ENCODE measurements at places on chromosomes 5 and 9.

- no peak for DNase-seq
Observed at GRCh38 chr9:297104-297972, 82.7 kb downstream of the DOCK8 start.

GRCh38 chr5:137231540-137231939, 267.6 kb downstream of the SPOCK1 start:
- no peak for DNase-seq

DNA sequence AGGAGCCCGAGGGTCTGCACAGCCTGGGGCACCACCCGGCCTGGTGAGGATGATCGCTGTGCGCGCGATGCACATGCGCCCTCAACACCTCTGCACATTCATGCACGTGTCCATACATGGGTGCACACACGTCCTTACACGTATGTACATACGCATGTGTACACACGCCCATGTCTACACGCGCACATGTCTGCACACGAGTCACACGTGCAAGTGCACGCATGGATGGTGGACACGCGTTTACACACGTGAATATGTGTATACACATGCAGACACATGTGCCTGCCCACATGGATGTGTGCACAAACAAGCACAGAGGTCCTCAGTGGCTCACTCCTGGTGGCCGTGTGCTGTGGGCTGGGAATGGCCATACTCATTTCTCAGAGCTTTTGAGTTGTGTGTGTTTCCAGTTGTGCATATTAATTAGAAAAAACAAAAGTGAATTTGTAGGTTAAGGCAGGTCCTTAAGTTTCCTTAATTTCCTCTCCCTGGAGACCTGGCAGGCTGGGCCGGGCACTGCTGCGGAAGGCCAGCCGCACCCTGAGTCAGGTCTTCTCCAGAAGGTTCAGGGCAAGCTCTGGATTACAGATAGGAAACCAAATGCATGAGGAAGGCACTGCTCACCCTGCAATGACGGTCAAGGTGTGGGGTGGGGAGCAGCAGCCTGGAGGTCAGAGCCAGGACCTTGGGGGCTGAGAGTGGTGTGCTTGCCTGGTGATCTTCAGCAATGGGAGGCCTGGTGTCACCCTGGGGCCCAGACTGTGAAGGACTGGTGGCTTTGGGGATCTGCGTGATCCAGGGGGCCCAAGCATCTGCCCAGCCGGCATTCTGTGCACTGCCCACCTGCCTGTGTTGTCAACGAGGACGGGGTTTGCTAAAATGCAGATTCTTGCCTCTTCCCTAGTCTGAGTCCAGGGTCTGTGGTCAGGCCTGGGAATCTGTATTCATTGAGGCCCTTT, 1.3 kb upstream of the RNU6ATAC start:
- peak; percentile 44 for DNase-seq

DNA sequence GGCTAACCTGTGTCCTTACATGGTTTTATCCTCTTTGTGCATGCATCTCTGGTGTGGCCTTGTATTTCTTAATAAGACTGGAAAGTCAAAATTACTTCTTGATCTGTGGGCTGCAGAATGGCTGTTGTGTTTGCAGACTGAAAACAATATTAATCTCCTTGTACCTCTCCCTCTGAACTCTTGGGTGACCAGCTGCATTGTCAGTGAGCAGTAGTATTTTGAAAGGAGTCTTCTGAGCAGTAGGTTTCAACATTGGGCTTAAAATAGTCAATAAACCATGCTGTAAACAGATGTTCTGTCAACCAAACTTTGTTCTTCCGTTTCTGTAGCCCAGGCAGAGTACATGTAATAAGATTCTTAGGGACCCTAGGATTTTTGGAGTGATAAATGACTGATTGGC, 26.7 kb upstream of the NIM1K start:
- DNase-seq = no peak

GRCh38 chr9:109963079-109963478, 183.1 kb downstream of the PALM2AKAP2 start:
- DNase-seq = no peak

GRCh38 chr5:31054453-31054852, 139.0 kb upstream of the CDH6 start:
- DNase-seq = no peak

DNA sequence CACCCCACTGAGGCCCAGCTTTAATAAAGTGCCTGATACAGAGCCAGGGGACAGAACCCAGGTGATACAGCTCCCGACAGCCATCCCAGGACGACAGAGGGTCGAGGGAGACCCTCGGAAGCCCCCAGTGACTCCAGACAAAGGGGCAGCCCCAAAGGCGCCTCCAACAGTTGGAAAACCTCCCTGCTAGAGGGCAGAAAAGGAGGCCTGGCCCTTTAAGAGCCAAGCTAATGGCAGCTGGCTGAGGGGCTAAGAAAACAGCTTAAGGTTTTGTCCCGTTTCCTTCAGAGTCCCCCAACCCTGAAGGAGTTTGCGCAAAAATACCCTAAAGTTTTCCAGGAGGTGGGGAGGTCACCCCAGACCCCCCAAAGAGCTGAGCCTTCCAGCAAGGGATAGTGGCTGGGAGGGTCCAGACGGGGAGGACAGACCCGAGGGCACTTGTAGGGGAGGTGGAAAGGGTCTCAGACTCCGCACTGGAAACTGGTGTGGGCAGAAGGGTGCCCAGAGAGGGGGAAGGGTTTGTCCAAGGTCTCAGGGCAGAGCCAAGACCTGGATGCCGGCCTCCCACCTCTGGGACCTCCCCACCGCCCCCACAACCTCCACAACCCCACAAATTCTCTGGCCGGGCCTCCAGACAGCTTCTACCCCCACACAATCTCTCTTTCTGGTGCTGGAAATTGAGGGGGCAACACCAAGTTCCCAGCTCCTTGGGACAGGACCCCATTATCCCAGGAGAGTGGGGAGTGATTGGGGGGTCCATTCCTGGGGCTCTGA, 8.2 kb upstream of the AK1 start:
- DNase-seq = no peak

GRCh38 chr5:98938464-98938863, 9.7 kb upstream of the CHD1 start:
- DNase-seq = no peak

- no peak for DNase-seq
Observed at GRCh38 chr9:76808636-76809035, 44.4 kb downstream of the PCA3 start.

GRCh38 chr5:103476811-103477210, 85.8 kb downstream of the NUDT12 start:
- DNase-seq = no peak

DNA sequence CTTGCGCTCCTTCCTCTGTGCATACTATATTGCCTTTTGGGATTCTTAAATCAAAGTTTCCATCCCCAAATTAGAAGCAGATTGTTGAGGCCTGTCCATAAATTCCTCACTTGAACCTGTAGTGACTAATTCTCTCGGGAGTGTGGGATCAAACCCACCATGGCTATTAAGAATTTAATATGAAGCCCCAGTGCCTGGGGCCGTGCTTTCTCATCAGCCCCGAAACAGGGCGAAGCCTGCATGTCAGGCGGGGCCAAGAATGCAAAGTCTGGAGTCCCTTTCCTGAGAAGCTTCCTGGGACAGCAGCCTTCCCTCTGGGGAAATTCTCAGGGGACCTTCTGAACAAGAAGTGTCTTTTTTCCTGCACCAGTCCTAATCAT, 29.3 kb upstream of the FAT2 start:
- DNase-seq = no peak

- no peak for DNase-seq
Observed at GRCh38 chr5:149015561-149015960, 47.3 kb downstream of the SH3TC2 start.

GRCh38 chr9:17389026-17389425, 189.8 kb upstream of the SH3GL2 start:
- DNase-seq = no peak

GRCh38 chr5:151155775-151156506, 1.6 kb downstream of the ANXA6 start:
- no peak for DNase-seq

- DNase-seq = no peak
Observed at GRCh38 chr5:151171529-151171928, 13.9 kb upstream of the ANXA6 start.

GRCh38 chr9:36092509-36093215, 43.9 kb upstream of the GLIPR2 start:
- peak; percentile 11 for DNase-seq

DNA sequence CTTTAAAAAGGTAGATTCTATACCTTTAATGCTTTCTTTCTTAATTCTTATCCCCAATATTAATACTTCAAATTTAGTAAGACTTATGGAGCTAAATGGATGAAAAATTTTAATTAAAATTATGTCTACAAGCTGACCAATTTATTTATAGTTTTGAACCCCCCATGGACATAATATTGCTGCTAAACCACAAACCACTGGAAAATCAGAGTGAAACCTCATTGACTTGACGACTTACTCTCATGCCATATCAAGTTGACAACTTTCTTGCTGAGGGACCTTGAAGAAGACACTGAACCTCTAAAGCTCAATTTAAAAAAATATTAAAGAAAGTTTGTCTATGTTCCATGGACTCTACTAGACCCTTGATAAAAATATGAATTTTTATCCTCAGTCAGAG, 653.7 kb downstream of the TLE1 start:
- DNase-seq = no peak

DNA sequence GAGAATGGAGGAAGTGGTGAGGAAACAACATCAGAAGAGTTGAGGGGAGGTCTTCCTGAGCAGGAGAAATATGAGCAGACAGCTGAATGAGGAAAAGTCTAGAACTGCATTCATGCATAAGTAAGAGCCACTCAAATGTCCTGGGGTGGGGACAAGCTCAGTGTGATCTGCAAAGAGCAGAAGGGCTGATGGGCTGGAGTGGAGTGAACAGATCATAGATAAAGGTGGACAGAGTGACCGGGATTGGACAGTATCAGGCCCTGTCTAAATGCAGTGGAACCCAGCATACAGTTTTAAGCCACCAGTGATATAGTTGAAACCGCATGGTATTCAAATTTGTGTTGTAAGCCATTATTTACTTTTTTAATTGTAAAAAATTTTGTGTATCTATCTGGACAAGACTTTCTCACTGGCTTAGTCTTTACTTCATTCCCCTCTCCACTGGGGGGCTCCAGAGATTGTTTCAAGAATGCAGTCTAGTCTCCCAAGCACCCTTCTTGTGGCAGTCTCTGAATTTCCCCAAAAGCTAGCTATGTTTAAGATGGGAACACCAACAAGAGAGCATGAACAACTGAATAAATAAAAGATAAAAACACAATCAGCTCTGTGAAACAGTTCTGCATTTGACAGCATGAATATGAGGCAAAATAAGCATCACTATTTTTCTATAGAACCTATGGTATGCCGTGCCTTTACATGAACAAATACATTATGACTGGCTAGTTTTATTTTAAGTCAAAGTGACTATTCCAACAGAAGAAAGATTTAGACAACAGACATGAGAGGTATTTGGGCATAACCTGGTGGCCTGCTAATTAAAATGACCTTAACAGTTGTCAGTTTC, 10.7 kb upstream of the STK32A start:
- no peak for DNase-seq

DNA sequence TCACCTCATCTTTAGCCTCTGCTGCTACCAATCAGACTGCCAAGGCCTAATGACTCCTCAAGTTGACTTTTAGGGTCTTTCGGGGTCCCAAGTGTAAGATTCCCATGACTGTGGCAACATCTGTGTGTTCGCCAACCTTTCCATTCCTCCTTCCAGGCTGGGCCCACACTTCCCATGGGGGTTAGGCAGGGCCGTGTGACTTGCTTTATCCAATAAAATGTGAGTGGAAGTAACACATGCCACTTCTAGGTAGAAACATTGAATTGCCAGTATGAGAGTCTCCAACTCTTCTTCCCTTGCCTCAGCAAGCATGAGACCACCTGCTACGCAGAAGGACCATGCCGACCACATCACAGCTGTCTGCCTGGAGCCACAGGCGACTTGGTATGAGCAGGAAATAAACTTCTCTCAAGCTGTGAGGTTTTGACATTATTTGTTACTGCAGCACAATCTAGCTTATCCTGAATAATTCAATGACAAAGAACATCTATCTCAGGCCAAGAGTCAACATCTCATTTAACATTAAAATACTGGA, 190.4 kb upstream of the IER5L start:
- no peak for DNase-seq

DNA sequence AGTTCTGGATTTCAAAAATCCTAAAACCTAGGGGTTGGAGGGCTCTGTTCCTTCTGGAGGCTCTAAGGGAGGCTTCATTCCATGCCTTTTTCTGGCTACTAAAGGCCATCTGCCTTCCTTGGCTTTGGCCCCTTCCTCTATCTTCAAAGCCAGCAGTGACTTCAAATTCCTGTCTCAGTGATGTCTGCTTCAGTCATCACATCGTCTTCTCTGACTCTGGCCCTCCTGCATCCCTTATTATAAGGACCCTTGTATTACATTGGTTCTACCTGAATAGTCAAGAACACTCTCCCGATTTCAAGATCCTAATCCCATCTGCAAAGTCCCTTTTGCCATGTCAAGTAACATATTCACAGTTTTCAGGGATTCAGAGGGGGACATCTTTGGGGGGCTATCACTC, 60.3 kb downstream of the GNA14 start:
- no peak for DNase-seq

GRCh38 chr9:126055381-126055985, 271.1 kb upstream of the MVB12B start:
- no peak for DNase-seq

DNA sequence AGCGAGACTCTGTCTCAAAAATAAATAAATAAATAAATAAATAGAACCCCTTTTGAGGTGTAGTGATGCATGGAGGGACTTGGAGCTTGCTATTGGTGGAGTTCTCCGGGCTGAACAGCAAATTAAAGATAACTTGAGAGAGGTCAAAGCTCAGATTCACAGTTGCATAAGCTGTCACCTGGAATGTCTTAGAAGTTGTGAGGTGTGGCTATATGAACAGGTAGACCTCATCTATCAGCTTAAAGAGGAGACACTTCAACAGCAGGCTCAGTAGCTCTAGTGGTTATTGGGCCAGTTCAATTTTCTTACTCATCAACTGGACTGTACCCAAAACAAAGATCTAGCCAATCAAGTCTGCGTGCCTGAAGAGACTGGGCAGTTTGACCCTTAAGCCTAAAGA, 11.7 kb upstream of the STING1 start:
- no peak for DNase-seq

DNA sequence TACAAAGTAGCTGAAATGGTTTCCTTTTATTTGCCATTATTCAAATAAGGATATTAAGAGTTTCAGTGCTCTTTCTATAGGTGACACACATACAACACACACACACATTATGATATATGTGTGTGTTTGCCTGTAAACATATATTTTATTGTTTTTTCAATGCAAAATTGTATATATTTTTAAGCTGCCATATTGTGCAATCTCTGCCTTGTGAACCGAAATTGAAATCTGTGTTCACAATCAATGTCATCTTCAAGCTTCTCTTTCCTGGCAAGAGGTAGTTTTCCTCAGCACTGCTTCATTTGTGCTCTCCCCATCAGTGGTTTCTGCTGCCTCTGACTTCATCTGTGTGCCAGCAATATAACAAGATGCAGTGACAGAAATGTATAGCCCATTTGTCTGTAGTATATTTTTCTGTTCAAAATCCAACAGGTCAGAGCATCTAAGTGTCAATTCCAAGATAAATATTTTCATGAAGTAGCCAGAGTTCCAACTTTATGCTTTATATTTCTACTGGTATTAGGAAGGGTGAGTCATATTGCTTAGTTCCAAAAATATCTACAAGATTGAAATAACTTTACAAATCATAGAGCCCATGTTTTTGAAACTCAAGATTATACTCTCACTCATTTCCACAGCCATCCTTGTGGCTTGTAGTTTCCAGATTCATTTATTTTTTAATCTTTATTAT, 1704.8 kb upstream of the CDH9 start:
- DNase-seq = no peak

- no peak for DNase-seq
Observed at GRCh38 chr5:59423021-59423420, 470.5 kb downstream of the PDE4D start.

Data from activated T-cell treated with anti-CD3 and anti-CD28 coated beads for 24 hours (primary cell).